ENCODE measurements at places on chromosomes 6 and 20. TPM values are rescaled to one million over a fixed set of nuclear protein-coding genes. Genes with fewer than 3 reads are reported as not detected.

SLC17A3 gene
- not detected for total RNA-seq

- peak; percentile 8 for DNase-seq
These were observed 30.9 kb upstream of the TAGAP start for GRCh38 chr6:159075506-159076228.

ZNF322 gene
- total RNA-seq = 18.5 TPM

TAAR1 gene
- total RNA-seq = not detected

GRCh38 chr20:9409352-9409751 is 105.0 kb upstream of the LAMP5 start:
- peak; percentile 66 for DNase-seq

DNA sequence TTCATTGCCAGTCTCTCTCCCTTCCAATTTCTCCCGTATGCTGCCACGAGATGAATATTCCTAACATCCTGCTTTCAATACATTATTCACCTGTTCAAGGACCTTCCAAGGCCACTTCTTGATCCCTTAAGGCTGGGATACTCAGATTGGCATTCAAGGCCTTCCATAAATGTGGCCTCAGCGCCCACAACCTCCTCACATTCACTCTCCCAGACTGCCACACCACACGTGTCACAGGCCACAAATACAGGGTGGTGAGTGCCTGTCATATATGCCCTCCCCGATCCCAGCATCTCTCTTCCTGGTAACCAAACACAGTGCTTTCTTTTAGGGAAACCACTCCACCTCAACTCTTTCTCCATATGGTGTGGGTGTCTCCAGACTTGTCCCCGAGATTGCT is 55.5 kb downstream of the TTI1 start:
- DNase-seq = no peak

Measured in M059J (cell line).